ENCODE measurements at places on chromosomes 2 and 18. TPM values are rescaled to one million over a fixed set of nuclear protein-coding genes. Genes with fewer than 3 reads are reported as not detected.

DNA sequence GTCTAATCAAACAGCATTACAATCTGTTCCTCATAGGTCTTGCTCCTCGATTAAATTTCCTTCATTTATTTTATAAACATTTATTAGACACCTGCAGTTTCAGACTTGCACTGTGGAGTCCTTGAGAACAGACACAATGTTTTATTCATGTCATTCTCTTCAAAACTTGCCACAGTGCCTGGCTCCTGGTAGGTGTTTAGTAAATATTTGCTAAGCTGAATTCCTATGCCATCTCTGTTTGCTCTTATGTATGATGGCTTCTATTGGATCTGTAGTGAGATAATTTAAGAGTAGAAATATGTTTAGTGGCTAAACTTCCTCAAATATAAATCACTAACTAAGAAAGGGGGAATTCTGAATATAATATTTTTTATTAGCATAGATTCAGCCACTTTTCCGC, 61.4 kb downstream of the LRATD1 start:
- DNase-seq = no peak

GRCh38 chr2:235445116-235445515, 48.7 kb upstream of the AGAP1 start:
- DNase-seq = no peak

DNA sequence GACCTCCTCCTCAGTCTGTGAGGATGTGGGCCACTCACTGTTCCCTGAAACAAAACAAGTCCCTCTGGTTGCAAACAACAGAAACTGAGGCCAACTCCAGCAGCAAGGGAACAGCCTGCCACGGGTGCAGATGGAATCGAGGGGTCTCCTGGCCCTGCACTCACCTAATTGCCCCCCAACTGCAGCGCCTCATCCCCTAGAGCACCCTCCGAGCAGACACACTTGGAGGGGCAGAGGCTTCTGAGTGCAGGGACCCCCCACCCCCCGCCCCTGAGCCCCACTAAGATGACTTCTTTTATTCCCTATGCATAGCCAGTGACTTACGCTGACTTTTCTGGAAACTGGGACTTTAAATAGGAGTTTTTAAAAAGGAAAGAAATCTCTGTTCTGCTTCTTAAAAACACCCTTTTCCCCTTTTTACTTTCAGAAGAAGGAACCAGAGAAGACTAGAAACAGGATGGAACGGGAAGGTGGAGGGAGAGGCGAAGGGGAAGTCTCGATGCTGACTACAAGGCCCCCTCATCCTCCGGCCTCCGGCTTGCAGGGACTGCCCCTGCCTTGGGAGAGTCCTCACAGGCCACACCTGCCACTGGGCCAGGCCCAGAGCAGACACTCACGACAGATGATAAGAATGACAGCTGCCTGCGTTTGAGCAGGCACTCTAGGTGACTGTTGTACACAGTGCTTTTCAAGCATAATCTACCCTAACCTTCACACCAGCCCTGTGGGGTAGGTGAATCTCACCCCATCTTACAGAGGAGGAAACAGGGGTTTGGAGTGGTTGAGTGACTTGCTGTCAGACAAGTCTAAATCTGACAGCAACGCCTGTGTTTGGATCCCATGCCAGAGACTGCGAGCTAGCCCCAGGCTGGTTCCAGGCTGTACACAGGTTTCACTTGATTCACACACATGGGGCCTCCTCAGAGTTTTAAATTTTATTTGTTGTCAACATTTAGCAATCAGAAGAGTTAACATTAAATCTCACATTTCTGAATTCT, 28.2 kb upstream of the BIN1 start:
- no peak for DNase-seq

DNA sequence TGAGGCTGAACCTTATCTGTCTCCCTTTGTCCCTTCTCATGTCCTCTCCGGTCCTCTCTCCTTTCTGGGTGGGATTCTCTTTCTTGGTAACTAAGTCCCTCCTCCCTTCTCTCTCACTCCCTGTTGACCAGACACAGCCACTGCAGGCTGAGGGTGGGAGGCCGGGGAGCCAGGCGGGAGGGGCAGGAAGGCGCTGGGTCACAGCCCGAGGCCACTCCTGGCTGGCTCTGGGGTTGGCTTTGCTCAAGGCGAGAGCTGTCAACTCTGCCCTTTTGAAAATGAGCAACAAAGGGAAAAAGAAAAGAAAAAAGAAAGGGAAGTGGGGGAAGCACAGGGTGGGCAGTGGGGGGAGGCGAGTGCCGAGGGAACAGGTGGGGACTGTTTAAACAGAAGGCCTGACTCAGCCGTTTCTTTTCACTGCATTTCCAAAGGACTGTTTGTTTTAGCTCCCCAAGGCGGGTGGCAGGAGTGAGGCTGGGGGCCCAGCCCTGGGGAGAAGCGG, 70.5 kb upstream of the IGFBP5 start:
- no peak for DNase-seq

DNA sequence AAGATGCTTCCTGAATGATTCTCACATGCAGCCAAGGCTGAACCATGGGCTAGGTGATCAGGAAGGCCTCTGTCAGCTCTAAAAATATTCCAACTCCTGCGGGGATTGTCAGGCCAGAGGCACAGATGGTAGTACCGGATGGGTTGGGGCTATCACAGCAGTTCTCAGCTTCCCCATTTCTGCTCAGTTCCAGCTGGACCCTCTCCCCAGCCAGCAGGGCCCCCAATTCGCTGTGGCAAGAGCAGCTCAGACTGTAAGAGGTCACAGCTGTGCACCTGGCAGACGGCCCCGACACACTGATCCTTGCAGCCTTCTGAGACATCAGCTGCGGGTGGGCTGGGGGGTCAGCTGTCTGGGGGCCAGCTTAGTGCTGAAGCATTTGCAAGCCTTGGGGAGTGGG, 43.6 kb upstream of the TCF7L1 start:
- no peak for DNase-seq

GRCh38 chr2:118705032-118705431, 142.4 kb downstream of the EN1 start:
- DNase-seq = no peak

GRCh38 chr2:98932164-98932563, 3.9 kb downstream of the CRACDL start:
- no peak for DNase-seq

GRCh38 chr2:205714058-205714776, 31.9 kb downstream of the NRP2 start:
- DNase-seq = no peak

BCL11A gene
- 9.9 TPM for polyA plus RNA-seq

TXNDC2 gene
- not detected for polyA plus RNA-seq

TSGA10 gene
- 13.3 TPM for polyA plus RNA-seq

FHL2 gene
- 27.8 TPM for polyA plus RNA-seq

EGR4 gene
- polyA plus RNA-seq = not detected

MEP1B gene
- polyA plus RNA-seq = 0.21 TPM

OTX1 gene
- polyA plus RNA-seq = not detected

All from right renal cortex interstitium (tissue), 3 donors.